ENCODE measurements at places on chromosomes 3 and 15. TPM values are rescaled to one million over a fixed set of nuclear protein-coding genes. Genes with fewer than 3 reads are reported as not detected.

- no peaks in the 10 kb centered on the region for H3K36me3 ChIP-seq
- no peaks in the 10 kb centered on the region for H3K27me3 ChIP-seq
- no peak for DNase-seq
- H3K4me3 ChIP-seq, result no peak overlapping the region
- no peaks in the 10 kb centered on the region for H3K4me1 ChIP-seq
- H3K27ac ChIP-seq, result no peak overlapping the region
Measured at GRCh38 chr15:70132139-70132538, 34.4 kb upstream of the TLE3 start.

DNA sequence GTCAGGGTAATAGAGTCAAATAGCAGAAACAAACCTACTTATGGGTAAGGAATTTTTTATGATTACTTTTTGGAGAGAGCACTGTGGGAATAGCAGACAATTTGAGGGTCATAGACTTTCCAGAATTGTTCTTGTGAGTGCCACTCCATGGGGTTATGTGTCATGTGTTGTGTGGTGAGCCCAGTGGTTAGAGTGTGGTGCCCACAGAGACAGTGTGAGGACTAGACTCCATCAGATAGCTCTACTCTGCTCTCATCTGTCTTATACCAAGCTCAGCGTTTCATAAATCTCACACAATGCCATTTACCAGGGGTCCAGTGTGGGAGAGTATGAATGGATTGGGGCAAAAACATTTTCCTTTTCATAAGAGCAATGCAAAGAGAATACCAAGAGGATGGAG is 188.9 kb downstream of the AGBL1 start:
- no peak overlapping the region for H3K27ac ChIP-seq
- peaks cover 11% of the 10 kb centered on the region for H3K4me1 ChIP-seq
- peaks cover 2% of the 10 kb centered on the region for H3K36me3 ChIP-seq
- no peaks in the 10 kb centered on the region for H3K27me3 ChIP-seq

DNA sequence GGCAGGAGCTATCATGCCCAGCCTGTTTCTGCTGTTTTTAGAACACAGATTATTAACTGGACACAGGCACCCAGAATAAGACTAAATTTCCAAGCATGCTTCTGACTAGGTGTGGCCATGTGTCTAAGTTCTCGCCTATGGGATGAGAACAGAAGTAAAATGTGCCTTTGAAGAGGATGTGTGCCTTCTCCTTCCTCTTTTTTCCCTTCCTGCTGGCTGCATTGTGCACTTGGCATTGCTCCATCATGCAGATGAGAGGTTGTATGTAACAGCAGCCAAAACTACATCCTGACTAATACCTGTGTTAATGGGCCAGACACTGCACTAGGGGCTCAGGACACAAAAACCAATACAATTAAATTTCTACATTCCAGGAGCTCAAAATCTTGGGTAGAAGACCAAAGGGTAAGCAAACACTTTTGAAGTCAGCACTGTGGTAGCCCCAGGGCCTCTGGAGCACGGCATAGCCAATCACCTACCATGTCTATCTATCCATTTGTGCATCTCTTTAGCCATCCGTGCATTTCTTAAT is 40.9 kb upstream of the RNU6-1 start:
- DNase-seq, result no peak
- no peaks in the 10 kb centered on the region for H3K36me3 ChIP-seq
- no peak overlapping the region for H3K27ac ChIP-seq
- peaks cover 23% of the 10 kb centered on the region for H3K4me1 ChIP-seq
- peaks cover 9% of the 10 kb centered on the region for H3K27me3 ChIP-seq

- H3K27me3 ChIP-seq, result no peaks in the 10 kb centered on the region
- peak overlapping the region; percentile 84 for H3K27ac ChIP-seq
- H3K4me3 ChIP-seq, result peak overlapping the region; percentile 34
- peak; percentile 83 for DNase-seq
- H3K4me1 ChIP-seq, result peaks cover 20% of the 10 kb centered on the region
Measured at GRCh38 chr3:123194552-123194951, 7.2 kb upstream of the SEC22A start.

- H3K27me3 ChIP-seq, result no peaks in the 10 kb centered on the region
- no peaks in the 10 kb centered on the region for H3K36me3 ChIP-seq
- 0 out of 2 replicates have a peak, but pooled peaks cover 2% of the 10 kb centered on the region for H3K4me1 ChIP-seq
- DNase-seq, result no peak
- no peak overlapping the region for H3K27ac ChIP-seq
- H3K4me3 ChIP-seq, result no peak overlapping the region
Measured at GRCh38 chr3:158532099-158532734, 38.8 kb upstream of the MLF1 start.

DNA sequence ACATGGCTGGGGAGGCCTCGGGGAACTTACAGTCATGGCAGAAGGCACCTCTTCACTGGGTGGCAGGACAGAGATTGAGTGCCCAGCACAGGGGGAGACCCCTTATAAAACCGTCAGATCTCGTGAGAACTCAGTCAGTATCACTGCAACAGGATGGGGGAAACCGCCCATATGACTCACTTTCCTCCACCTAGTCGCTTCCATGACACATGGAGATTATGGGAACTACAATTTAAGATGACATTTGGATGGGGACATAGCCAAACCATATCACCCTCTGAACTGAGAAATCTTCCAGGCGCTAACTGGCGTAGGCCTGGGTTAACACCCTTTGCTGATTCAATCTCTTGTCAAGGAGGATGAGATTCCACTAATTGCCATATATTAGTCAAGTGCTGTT is 392.3 kb downstream of the FEZF2 start:
- H3K27ac ChIP-seq, result peak overlapping the region; percentile 33
- no peak for DNase-seq
- no peaks in the 10 kb centered on the region for H3K36me3 ChIP-seq
- H3K4me1 ChIP-seq, result peaks cover 53% of the 10 kb centered on the region
- H3K4me3 ChIP-seq, result no peak overlapping the region

DNA sequence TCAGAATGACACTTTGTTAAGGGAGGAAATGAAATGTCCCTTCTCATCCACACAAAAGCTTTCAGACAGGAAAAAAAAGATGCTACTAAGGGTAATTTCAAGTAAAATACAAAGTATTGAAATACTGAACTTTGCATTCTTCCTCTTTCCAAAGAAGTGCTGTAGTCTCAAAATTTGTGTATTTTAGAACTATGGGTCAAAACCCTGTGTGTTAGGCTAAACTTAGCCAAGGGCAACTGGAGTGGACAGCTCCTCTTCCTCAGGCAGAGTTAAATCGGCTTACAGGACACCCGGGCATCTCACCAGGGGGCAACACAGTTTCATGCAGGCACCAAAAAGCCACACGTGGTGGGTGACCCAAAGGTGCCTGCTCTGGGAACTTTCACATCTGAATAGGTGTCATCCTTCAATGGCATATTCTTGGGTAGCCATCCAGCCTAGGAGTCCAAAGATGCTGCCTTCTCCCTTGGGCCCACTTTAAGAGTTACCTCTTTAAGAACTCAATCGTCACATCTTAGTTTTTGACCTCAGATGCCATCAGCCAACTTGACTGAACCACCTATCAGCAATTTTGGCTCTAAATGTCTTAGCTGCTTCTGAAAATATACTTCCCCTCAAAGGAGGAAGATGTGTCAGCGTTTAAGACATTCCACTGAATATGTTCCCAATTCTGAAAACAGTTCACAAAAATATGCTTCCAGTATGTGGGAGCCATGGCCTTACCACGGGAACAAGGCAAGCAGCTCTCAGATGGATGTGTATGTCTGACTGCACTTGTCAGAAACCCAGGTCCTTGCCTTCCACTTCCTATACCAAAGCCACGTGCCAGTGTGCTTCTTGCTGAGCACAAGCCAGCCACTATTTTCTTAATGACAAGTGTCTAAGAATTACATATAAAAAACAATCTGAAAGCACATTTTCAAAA is 32.2 kb upstream of the MUC13 start:
- no peaks in the 10 kb centered on the region for H3K36me3 ChIP-seq
- peaks cover 6% of the 10 kb centered on the region for H3K4me1 ChIP-seq
- DNase-seq, result no peak
- no peak overlapping the region for H3K4me3 ChIP-seq
- H3K27ac ChIP-seq, result no peak overlapping the region
- H3K27me3 ChIP-seq, result no peaks in the 10 kb centered on the region

DNA sequence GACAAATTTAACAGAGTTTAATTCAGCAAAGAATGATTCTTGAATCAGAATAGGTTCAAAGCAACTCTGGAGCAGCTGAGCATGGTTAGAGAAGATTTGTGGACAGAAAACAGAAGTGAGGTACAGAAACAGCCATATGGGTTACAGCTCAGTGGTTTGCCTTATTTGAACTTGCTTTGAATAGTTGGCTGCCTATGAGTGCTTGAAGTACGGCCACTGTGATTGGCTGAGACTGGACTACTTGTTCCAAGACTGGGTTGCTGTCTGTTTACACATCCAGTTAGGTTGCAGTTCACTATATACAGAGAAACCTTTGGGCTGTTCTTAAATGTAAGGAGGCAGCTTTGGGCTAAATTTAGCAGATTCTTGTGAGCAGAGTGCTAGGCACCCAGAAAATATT is 79.4 kb upstream of the CADPS start:
- no peak overlapping the region for H3K4me3 ChIP-seq
- H3K36me3 ChIP-seq, result peaks cover 45% of the 10 kb centered on the region
- H3K27me3 ChIP-seq, result no peaks in the 10 kb centered on the region
- DNase-seq, result no peak
- no peak overlapping the region for H3K27ac ChIP-seq

SLC51B gene
- not detected for total RNA-seq

GRCh38 chr15:41594801-41595746 is 36.1 kb downstream of the TYRO3 start:
- H3K4me1 ChIP-seq, result peaks cover 3% of the 10 kb centered on the region
- DNase-seq, result no peak
- H3K4me3 ChIP-seq, result no peak overlapping the region
- H3K27me3 ChIP-seq, result no peaks in the 10 kb centered on the region

DUOXA2 gene
- total RNA-seq, result 0.11 TPM

FAM131A gene
- 23.0 TPM for total RNA-seq

ALPK3 gene
- total RNA-seq, result 23.0 TPM

DNA sequence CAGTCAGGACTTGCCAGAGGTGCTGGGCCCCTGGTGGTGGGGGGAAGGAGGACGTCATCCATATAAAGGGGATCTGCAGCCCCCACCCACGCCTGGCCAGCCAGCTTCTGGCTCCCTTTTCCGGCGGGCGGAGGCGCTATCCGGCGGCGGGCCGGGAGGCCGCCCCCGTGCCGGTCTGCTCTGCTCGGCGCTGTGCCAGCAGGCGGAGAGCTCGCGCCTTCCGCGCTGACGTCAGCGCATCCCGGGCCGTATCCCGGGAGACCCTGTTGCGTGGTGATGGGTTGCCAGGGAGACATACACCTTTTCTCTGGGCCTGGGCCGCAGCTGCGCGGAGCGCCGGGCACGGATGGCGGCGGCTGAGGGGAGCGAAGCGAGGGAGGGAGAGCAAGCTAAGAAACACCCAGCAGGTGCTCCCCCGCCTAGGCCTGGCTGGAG is 1.1 kb downstream of the FAM131A start:
- no peaks in the 10 kb centered on the region for H3K27me3 ChIP-seq
- H3K4me1 ChIP-seq, result peaks cover 40% of the 10 kb centered on the region
- H3K4me3 ChIP-seq, result peak overlapping the region; percentile 92

CPA3 gene
- total RNA-seq, result not detected

DNA sequence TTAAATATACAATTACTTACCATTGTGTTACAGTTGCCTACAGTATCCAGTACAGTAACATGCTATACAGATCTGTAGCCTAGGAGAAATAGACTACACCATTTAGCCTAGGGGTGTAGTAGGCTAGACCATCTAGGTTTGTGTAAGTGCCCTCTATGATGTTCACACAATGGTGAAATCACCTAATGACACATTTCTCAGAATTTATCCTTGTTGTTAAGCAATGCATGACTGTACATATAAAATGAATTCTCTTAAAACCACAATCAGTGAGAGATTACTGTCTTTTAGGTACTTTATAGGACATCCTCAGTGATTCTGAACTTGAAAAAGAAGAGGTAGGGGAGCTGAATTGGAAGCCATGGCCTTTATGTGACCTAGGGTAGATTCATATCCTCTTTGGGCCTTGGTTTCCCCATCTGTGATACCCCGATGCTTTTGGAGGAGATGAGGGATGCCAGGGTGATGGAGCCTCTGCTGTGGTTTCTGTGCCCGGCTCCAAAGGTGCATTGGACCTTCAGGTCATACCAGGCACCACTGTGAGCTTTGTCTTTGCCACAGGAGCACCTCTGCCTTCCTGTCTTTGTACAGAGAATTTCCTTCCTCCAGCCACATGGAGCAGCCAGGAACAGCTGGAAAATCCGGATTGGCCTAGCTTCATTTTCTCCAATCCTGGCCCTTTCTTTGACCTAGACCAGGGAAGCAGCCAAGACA is 51.9 kb upstream of the FLNB start:
- H3K4me3 ChIP-seq, result no peak overlapping the region
- H3K27me3 ChIP-seq, result no peaks in the 10 kb centered on the region
- DNase-seq, result no peak
- no peaks in the 10 kb centered on the region for H3K36me3 ChIP-seq
- H3K4me1 ChIP-seq, result peaks cover 17% of the 10 kb centered on the region

DNA sequence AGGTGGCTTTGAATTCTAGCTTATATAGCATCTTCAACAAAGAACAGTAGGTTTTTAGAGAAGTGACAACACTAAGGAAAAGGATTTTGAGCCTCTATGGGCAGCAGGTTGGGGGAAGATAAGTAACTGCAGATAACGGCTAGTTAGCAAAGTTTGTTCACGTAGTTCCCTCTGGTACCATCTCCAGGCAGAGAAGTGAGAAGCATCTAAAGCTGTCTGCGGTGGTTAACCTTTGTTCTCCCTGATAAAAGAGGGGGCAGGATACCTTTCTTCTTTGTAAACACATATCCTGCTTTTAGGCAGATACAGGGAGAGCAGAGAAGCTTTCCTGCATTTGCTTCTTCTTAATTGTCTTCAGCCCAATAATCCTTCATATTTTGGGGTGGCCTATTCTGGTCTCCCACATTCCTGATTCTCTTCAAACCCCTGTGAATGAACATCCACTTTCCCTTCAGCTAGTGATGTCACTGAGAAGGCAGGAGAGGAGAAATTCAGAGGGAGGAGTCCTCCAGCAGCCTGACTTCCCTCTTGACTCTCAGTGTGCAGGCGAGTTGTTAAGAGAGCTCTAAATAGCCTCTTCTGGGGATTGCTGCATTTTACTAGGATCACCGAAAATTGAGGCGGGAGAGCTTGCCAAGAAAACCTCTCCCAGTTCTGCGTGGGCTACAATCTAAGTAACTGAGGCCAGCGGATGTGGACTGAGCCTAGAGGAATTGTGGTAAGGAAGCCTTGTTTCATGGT is 393.7 kb upstream of the C2CD4B start:
- H3K36me3 ChIP-seq, result no peaks in the 10 kb centered on the region
- no peak for DNase-seq
- no peak overlapping the region for H3K4me3 ChIP-seq
- no peaks in the 10 kb centered on the region for H3K27me3 ChIP-seq
- H3K27ac ChIP-seq, result no peak overlapping the region

GRCh38 chr15:51672913-51673857 is 8.1 kb upstream of the SCG3 start:
- H3K27me3 ChIP-seq, result peaks cover 7% of the 10 kb centered on the region
- DNase-seq, result no peak
- no peaks in the 10 kb centered on the region for H3K36me3 ChIP-seq
- H3K27ac ChIP-seq, result no peak overlapping the region

RPUSD2 gene
- total RNA-seq, result 34.2 TPM

DNA sequence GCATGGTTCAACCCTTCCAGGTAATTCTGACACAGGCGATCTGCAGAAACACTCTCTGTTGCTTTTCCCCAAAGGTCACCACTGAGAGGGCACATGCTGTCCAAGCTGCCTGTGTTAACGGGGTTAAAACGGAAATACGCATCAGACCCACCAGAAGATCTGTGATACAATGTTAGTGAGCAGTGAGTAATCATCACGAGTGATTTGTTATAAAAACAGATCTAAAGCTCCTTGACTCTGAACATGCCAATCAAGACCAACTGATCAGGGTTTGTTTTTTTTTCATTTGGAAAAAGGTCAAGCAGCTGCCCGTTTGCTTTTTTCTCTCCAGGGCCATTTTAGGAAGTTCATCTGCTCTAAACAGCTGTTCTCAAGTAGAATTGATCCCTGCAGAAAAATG is 43.2 kb downstream of the FGF12 start:
- H3K27ac ChIP-seq, result no peak overlapping the region
- no peak for DNase-seq
- H3K36me3 ChIP-seq, result peaks cover 25% of the 10 kb centered on the region
- H3K4me1 ChIP-seq, result peaks cover 15% of the 10 kb centered on the region
- H3K27me3 ChIP-seq, result no peaks in the 10 kb centered on the region
